Stimulated activated CD8-positive, alpha-beta memory T cell treated with anti-CD3 and anti-CD28 coated beads, Interleukin-15, amount 100 ng/mL, for 24 hours (primary cell): ENCODE measurements at places on chromosomes 12 and 14.

DNA sequence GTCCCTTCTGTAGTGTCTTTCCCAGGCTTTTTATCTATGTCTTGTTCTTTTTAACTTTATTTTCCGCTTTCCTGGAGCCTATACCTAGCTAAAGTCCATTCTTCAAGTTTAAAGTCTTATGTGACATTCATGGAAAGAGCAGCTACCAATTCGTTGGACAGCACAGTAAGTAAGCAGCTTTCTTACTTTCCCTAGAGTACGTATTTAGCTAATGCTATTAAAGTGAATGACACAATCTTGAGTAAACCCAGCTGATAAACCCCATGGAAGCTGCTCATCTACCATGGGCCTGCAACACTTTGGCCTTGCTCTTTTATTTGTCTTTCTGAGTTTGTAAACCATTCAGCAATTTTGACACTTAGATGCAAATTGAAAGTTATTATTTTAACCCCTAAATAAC is 30.0 kb downstream of the ALX1 start:
- DNase-seq, result no peak

DNA sequence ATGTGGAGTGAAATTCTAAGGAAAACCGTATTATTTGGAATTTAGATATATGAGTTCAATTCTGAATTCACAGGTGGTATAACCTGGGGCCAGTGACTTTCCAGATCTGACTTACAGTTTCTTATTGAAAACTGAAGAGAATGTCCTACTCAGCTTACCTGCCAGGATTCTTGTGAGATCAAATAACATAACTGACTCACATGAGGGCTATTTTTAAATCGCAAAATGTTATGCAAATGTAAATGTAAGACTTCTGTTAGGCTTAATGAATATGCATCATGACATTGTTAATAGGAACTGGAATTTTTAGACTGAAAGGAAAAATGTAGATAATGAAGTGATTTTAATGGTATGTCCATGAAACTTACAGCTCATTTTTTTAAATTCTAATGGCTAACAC is 1142.1 kb downstream of the FLRT2 start:
- DNase-seq, result no peak

DNA sequence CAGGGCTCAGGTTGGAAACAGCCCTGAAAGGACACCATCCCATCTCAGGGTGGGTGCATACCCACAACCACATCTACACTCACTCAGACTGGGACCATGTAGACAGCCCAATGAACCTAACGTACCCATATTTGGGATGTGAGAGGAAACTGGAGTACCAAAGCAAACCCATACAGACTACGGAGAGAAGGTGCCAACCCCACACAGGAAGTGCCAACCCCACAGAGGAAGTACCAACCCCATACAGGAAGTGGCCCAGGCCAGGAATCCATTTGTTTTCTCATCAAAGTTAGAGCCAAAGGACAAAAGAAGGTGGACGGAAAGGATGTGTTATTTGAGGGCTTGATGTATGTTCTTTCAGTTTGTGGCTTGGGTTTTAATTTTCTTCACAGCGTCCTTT is 19.5 kb upstream of the SPIC start:
- DNase-seq, result peak; percentile 3

- no peak for DNase-seq
Observed at GRCh38 chr12:2032506-2032905, 20.3 kb upstream of the CACNA1C start.

DNA sequence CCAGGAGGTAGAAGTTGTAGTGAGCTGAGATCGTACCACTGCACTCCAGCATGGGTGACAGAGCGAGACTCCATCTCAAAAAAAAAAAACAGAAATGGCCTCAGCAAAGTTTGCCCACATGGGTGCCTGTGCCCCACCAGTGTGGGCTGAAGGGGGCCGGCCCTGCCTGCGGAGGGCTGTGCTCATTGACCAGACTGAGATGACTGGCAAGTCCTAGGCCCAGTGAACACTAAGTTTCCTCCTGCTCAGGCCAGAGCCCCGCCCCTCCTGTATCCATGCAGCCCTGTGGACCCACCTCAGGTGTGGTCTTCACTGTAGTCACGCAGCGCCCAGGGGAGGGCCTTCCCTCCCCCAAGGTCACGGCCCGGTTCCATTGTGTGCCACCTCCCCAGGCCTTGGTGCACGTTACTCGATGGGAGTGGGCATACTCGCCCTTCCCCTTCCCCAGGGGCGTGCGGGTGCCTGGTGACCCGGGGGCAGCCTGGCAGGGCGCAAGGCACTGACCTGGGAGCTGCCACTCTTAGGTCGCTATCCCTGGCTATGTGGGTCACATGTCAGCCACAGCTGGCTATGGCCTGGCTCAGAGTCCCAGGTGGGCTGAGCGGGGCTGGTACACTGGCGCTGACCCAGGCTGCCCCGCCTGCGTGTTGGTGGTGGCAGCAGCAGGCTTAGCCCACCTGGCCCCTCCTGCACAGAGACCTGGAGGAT is 16.1 kb downstream of the INF2 start:
- no peak for DNase-seq

- DNase-seq, result no peak
Observed at GRCh38 chr14:61694039-61694438, 1.3 kb upstream of the HIF1A start.

DNA sequence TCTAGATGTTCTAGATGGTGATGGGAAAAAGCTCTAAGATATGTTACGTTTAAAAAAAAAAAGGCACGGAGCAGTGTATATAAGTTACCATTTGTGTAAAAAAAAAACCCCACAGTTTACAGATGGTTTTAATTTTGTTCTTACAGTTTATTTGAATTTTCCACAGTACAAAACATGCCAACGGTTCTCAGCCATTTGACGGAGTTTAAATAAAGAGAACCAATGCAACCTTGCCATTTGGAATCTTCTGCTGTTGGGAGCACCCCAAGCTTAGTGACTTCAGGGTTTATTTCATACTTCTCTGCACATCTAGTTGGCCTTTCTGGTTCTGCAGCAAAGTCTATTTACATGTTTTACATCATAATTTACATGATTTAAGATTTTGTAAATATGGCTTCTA is 7.7 kb upstream of the HPD start:
- no peak for DNase-seq

DNA sequence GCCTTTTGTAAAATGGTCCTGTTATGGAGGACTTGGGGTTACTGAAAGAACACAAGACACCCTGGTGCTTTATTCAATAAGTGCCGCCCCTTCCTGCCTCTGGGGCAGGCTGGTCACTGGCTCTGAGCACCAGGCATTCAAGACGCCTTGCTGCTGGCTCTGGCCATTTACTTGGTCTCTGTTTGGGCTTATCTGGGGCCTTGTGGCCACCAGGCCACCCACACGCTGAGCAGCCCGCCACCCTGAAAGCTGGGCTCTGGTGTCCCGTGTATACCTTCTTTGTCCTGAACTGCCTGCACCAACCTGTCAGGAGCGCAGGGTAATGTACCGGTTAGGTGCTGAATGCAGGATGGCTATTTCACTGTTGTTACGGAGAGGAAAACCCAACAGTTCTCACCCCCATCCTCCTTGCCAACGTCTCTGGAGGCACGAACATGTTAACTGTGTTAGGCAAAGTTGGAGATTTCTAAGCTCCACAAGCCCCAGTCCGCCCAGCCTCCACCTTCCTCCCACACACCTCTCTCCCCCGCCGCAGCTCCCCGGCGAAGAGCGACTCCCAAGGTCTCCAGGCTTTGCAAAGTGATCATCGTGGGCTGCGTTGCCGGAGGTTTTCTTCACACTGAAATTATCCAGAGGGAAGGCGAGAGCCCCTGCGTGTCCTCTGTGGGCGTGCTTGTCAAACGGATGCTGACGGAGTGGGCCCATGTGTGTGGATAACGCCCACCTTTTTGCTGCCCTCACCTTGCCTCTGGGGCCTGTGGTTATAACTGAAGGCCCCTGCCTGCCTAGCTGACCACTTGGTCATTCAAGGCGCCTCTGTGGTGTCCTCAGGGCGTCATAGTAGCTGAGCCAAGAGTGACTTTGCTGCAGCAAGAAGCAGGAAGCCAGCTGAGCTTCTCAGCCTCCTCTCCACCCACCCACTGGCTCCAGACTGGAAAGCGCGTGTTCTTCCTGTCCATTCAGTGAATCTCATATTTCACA is 18.8 kb upstream of the BEGAIN start:
- DNase-seq, result no peak

- no peak for DNase-seq
Observed at GRCh38 chr12:71865166-71865713, 25.7 kb downstream of the TBC1D15 start.
